ENCODE measurements at places on chromosomes 6 and 20.

DNA sequence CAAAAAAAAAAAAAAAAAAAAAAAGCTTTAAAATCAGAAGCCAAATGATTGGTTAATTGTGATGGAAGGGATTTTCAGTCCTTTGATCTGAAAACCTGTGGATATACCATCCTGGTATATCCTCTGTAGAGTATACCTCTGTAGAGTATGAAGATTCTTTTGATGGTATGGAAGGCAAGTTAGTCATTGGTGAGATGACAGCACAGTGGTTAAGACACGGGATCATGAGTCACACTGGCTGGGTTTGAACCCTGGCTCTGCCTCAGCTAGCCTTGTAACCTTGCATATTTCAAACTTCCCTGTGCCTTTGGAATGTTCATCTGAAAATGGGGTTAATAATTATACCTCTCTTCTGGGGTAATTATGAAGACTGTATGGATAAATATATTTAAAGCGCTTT is 179.3 kb downstream of the CARMIL1 start:
- no peak for DNase-seq

GRCh38 chr6:26516481-26517427 is 16.7 kb downstream of the BTN1A1 start:
- no peak for DNase-seq

DNA sequence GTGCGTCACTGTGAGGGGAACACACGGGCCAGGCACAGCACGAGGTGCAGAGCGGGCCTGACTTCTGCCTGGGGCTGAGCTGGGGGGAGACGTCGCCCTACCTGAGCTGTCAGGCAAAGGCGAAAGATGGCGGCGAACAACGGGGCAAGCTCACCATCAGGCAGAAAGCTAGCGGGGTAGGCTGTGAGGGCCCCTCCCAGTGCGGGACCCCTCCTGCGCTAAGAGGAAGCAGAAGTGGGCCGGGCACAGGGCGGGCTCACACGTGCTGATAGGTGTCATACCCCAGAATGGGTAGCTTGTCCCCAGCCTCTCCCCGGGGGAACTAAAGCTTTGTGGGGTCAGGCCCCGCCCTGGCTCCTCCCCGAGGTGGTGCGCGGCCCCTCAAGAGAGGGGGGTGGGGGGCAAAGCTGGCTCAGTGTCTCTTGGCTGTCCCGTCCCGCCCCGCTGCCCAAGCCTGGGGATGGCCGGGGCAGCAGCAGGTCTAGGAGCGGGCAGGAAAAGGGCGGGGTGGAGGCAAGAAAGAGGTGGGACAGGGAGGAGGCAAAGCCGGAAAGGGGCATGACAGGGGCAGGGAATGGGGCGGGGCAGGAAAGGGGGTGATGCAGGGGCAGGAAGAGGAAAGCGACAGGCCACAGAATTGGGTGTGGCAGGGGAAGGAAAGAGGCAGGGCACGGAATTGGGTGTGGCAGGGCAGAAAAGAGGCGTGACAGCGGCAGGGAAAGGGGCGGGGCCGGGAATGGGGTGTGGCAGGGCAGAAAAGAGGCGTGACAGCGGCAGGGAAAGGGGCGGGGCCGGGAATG is 14.7 kb downstream of the UCKL1 start:
- peak; percentile 46 for DNase-seq

DNA sequence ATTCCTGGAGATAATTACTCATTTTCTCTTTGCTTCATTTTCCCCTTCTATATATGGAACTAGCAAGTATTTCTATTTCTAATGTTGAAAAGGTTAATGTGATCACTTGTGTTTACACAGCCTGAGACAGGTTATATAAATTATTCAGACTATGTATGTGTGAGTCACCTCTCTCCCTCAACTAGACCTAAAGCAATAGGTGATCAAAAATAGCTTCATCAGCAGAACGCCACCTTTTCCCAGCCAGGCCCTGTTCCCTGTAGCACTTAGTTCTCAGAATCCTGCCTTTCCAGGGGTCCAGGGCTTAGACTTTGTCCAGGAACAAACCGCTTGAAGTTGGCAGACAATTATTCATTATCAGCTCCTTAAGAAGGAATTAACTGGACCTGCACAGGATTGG is 125.3 kb upstream of the EXOC2 start:
- DNase-seq, result no peak

DNA sequence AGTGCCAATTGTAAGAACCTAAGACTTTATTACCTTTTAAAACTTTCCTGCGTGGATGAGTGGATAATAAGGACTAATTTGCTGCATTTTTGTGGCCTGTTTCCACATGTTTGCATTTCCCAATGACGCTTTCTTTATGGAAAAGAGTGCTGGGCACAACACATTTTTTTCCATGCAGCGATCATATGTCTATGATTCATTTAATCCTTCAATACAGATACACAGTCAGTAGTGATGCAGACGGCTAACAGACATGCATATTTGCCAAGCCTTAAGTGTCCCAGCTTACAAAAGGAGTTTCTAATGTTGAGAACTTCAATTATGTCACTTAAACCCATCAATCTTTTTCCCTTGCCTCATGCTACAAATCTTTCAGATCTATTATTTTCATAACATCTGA is 239.8 kb upstream of the PREP start:
- DNase-seq, result no peak

DNA sequence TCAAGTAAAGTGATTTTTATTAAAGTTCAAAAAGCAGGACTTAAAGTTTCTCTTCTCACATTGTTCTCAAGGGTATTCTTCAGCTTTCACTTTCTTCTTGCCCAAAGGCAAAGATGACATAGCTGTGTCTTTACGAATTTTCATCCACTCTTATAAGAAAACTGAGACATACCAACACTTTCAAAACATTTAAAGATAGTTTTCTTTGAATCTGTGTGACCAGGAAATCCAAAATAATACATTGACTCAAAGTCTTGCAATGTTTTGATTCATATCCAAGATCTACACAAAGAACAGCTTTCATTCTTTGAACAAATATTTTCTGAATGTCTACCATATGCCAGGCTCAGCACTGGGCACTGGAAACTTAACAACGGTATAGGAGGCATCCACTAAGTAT is 117.9 kb downstream of the SIM1 start:
- DNase-seq, result no peak

GRCh38 chr20:23060629-23061028 is 11.2 kb upstream of the THBD start:
- DNase-seq, result no peak

DNA sequence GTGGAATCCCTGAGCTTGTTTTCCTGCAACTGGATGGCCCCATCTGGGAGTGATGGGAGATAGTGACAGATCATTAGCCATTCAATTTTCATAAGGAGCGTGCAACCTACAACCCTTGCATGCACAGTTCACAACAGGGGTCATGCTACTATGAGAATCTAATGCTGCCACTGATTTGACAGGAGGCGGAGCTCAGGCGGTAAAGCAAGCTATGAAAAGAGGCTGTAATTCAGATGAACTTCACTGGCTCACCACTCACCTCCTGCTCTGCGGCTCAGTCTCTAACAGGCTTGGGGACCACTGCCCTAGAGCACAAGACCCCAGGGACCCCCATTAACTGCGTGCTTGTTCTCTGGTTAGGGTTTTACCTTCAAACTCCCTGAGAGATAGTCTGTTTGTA is 12.4 kb upstream of the TREML4 start:
- no peak for DNase-seq

DNA sequence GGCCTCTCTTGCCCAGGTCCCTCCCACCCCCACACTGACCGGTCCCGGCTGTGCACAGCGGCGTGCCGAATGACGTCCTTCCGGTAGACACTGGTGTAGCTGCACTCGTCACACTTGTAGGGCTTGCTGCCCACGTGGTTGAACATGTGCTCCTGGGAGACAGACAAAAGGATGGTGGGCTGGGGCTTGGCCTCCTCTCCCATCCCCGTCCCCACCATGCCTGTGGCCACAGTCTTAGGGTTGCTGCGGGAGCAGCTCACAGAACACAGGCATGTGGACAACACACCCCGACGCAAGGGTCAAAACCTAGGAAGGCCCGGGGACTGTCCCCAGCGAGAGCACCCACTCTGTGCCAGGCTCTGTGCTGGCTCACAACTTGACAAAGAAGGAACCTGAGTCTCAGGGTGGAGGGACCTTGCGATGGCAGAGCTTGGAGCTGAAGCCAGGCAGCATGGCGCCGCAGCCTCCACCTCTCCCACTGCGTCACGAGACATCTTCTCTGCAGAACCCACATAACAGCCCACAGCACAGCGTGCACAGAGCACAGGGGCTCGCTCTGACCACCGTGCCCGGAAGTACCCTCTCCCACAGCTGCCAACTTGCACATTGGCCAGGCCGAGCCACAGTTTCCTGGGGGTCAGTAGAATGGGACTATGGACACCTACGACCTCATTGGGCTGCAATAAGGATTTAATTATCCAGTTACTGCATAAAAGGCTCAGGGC is 9.8 kb downstream of the ZNF335 start:
- no peak for DNase-seq

DNA sequence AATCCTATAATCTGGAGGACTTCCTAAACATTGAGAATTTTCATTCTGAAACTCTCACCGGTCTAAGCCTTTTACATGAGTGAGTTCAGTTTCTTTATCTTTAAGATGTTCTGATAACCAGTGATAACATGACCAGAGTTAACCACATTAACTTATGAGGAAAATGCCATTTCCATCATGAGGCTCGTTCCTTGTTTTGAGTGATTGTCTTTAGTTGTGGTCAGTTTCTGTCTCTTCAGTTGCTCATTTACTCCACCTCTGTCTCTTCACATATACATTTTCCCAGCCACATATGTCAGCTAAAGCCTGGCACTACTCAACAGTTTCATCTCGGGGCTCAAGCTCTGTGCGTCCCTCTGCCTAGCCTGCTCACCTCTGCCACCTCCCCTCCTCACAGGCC is 70.4 kb downstream of the JAG1 start:
- no peak for DNase-seq

DNA sequence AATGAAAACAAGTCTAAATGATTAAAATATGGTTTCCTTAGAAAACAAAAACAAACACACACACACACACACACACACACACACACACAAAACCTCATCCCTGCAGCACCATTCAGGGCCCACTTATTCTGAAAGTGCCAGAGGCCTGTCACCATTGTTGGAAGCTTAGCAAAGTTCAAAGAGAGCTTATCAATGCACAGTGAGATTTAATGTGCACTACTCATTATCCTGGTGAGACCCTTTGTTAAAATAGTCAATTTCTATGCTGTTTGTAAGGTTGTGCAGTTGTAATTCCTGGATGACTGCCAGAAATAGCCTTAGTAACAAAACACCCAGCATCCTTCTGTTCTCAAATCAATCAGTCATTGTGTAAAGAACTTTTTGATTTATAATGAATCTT is 482.9 kb downstream of the GRIK2 start:
- no peak for DNase-seq

DNA sequence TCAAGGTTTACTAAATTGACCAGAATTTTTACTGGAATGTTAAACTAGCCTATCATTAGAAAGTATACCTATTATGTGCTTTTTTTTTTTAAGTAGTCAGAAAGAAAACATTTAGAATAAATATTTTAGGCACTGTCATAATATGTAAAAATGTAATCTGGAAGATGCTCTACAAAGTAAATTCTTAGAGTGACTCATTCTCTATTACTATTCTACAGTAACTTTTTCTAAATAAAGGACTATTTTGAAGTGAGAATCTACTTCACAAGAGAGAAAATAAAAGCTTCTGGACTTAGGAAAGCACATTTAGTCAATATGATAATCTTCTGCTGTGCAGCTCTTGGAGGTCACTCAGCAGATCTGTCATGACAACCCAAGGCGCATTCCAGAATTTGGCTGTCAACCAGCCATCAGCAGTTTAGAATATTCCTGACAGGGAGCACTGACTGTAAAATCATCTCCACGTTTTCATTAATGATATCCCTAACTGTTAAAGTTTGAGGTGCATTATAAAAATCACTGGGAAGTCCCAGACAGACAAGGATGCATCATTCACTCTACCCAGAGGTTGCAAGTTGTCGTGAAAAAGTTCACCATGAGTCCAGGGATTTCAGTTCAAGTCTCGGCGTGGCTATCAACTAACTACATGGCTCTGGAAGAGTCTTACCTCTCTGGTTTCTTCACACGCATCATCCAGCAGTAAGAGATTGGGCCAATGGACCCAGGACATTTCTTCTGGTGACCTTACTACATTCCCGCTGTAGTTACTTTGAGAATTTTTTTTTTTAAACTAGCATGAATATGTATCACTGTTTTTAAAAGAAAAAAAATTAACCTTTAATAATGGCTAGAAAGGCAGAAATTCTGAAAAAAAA is 374.9 kb downstream of the GJA1 start:
- DNase-seq, result no peak

- DNase-seq, result no peak
Measured at GRCh38 chr6:104087765-104088164, 772.0 kb downstream of the HACE1 start.

DNA sequence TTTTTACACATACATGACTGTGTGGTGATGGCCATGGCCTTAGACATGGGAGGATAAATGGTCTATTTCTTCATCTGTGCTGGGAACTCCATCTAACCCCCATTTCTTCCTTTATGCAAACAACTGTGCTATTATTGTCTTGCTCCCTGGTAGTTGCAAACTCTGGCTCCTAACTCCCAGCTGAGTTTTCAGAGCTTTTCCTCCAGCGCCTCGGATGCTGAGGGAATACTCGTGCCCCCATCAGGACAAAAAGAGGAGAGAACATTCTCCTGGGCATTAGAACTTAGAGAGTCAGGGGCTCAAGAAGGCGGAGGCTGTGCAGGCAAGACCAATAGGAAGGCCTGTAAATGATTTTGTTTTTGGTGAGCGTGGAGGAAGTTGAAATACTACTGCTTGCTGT is 2.1 kb downstream of the DAAM2 start:
- DNase-seq, result no peak

DNA sequence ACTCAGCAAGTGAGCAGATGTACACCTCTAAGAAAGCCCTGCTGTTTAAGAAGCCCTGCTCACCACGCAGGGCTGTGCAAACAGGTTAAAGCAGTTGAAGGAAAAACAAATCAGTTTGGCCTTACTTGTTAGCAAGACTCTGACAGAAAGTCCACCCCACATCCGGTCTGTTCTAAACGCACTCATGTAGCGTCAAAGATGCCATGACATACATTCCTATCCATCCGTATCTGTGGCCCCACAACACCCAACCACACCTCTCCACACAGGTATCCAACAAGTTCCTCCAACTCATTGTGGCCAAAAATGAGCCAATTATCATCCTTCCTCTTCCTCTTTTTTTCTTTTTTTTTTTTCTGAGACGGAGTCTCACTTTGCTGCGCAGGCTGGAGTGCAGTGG is 22.8 kb upstream of the RAB22A start:
- no peak for DNase-seq

Measured in stimulated activated CD4-positive, alpha-beta T cell treated with anti-CD3 and anti-CD28 coated beads, Interleukin-4, amount 100 ng/mL, for 4 hours (primary cell).